ENCODE measurements at places on chromosomes 1 and 21. TPM values are rescaled to one million over a fixed set of nuclear protein-coding genes. Genes with fewer than 3 reads are reported as not detected.

The CHIA gene
- total RNA-seq, result not detected

The SPATA45 gene
- not detected for total RNA-seq

The KCNJ15 gene
- total RNA-seq, result 2.1 TPM

The PEX11B gene
- total RNA-seq, result 24.6 TPM

The NPPA gene
- total RNA-seq, result 0.51 TPM

The ADAM30 gene
- not detected for total RNA-seq

The SERTAD4 gene
- 7.0 TPM for total RNA-seq

Data from tongue (tissue), 3 donors.